ENCODE measurements at places on chromosomes 6 and 20.

DNA sequence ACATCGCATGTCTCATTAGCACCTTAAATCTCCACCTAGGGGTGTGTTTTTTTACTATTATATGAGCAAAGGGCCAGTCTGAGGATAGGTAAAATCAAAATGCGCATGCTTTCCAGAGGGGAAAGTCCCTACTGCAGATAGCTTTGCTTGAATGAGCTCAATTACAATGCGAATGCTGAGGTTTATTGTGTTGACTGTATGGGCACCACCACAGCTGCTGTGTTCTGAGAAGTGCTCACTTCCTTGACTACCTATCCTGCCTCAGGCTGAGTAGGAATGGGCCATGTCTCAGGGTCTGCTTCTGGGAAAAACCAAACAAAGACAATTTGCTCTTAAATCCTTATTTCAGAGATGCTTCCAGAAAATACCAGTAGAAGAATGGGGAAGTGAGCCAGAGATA lies 36.6 kb downstream of the MOCS1 start:
- DNase-seq, result no peak

DNA sequence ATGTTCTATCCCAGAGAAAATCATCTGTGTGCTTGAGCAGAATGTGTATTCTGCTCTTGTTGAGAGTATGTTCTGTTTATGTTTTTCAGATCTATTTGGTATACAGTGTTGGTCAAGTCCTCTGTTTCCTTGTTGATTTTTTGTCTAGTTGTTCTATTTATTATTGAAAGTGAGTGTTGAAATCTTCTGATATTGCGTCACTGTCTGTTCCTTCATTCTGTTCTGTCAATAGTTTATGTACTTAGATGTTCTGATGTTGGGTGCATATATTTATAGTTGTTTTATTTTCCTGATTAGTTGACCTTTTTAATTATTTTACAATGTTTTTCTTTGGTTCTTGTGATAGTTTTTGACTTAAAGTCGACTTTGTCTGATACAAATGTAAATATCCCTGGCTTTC lies 458.7 kb upstream of the HSF2 start:
- no peak for DNase-seq

DNA sequence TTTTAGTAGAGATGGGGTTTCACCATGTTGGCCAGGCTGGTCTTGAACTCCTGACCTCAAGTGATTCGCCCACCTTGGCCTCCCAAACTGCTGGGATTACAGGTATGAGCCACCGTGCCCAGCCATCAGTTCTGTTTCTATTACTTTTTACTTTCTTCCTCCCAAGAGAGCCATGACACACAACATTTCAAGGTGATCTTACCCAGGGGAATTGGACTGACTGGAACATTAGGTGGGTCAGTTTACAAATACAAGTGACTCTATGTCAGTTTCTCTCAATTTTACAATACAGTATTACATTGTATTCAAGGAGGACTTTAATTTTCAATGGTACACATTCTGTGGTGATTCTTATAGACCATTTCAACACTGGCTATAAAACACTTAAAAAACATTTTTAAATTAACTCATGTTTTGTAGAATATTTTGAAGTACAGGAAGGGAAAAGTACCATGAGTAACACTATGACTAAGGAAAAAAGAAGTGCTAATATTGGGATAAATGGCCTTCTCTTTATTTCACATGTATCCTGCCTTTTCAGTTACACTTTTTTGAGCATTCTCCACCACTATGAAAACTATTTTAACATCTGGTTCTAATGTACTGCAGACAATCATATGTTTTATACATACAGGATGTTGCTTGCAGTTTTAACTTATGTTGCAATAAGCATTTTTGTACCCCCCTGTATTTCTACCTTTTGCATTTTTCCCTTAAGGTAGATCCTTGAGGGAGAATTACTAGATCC lies 8.4 kb downstream of the TPBG start:
- peak; percentile 76 for DNase-seq

GRCh38 chr6:8229915-8230756 lies 127.8 kb upstream of the EEF1E1 start:
- no peak for DNase-seq

GRCh38 chr20:42461291-42461690 lies 728.4 kb downstream of the PTPRT start:
- no peak for DNase-seq

- peak; percentile 77 for DNase-seq
Observed at GRCh38 chr6:50289366-50289765, 239.6 kb upstream of the DEFB112 start.

GRCh38 chr6:80029470-80029869 lies 25.0 kb downstream of the TTK start:
- no peak for DNase-seq

DNA sequence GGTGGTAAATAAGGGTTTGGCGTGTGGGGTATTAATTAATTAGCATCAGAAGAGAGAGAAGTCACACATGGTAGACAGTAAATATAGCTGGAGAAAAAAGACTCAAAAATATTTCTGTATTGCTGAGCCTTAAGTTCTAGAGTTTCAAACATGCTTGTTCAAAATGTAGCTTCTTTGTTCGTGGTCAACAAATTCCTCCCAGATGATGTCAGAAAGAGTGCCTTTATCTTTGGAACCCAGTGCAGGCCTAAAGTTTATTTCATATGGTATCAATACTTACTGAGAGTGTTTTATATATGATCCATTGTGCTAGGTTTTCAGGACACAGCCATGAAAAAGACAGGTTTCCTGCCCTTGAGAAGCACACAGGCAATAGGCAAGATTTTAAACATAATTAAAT lies 18.3 kb downstream of the MARCKS start:
- peak; percentile 83 for DNase-seq

- DNase-seq, result no peak
Observed at GRCh38 chr20:47764154-47764733, 21.0 kb downstream of the SULF2 start.

DNA sequence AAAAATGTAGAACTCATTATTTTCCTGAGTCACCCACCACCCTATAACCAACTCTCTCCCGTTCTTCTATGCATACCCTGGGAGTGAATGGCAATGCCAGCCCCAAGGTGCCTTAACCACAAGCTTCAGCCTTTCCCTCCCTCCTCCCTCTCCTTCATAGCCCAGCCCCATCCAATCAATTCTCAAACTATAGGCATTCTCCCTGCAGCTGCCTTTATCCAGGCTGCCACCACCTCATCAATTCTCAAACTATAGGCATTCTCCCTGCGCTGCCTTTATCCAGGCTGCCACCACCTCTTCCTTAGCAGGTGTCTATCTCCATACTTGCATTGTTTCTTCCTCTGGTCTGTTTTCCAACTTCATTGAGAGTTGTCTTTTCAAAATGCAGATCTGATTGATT lies 77.1 kb downstream of the PLEKHG1 start:
- DNase-seq, result no peak

- no peak for DNase-seq
Observed at GRCh38 chr6:56372406-56372995, 125.1 kb upstream of the COL21A1 start.

DNA sequence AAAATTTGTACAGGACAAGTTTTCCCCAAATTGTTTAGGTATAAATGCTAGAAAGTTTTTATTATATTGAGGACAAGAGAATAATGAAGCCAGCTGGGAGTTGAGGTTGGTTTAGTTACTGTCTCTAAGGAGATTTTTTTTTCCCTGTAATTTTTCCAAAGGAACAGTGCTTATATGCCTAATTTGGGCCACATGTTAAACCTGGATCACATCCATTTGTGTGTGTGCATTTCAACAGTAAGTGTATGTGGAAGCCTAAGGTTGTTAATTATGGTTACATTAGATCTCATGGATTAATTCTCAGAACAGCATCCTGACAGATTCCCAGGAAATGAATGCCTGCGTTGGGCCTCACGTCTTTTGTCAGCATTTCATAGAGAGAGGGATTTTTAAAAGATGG lies 4.5 kb downstream of the IGF2R start:
- no peak for DNase-seq

GRCh38 chr6:168061269-168062210 lies 17.5 kb downstream of the FRMD1 start:
- no peak for DNase-seq

DNA sequence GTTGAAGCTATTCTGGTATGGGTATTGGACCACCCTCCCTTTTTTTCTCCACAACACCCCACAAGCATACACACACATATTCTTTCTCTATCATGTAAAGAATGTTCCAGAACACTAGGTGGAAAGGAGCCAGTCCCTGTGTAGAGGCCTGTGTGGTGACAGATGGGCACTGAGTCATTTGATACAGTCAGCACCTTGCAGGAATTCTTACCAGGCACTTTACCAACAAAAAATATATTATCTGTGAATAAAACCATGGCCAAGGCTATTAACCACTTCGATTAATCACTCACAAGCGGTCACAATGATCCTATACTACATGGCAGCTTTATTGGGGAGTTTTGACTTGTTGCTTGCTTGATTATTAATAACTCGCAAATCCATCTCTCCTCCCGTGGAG lies 149.5 kb downstream of the BFSP1 start:
- DNase-seq, result no peak

GRCh38 chr6:26520237-26520849 lies 17.8 kb upstream of the HMGN4 start:
- DNase-seq, result no peak

DNA sequence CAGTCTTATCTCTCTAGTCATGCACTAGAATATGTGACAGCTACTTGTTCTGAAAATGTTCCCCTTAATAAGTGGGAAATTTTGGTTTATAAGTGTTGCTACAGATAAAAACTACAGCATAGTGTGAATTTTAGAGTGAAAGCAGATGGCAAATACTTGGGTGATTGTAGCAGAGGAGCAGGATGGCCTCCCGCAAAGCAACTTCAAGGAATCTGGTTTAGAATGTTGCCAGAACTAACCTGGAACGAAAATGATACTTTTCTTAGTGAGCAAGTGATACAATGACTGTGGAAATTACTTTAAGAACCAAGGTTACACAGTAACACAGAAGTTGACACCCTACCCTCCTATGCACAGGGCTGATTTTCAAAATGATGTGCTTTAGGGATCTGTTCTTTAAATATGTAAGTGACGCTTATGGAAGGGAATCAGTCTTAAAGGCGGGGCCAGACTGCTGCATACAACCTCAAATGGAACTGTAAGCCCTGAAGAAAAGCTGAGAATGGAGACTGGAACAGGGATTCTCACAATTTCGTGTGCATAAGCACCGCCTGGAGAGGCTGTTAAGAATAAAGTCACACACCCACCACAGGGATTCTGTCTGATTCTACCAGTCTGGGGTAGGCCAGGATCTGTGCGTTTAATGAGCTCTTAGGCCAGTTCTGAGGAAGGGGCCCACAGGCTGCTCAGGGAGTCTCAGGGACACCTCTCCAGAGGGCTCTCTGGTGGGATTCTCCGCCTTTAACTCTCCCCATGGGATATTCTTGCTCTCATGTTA lies 97.9 kb downstream of the FYN start:
- DNase-seq, result peak; percentile 50
